ENCODE measurements at places on chromosomes 4 and X.

GRCh38 chr4:46979726-46980125 lies 13.7 kb downstream of the GABRA4 start:
- DNase-seq = no peak

DNA sequence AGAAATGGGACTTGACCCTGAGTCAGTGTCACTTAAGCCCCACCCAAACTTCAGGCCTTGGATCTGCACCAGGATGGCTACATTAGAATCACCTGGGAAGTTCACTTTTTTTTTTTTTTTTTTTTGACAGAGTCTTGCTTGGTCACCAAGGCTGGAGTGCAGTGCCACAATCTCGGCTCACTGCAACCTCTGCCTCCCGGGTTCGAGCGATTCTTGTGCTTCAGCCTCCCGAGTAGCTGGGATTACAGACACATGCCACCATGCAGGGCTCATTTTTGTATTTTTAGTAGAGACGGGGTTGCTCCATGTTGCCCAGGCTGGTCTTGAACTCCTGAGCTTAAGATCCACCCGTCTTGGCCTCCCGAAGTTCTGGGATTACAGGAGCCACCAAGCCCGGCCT lies 3.0 kb downstream of the NCBP2L start:
- DNase-seq = no peak

DNA sequence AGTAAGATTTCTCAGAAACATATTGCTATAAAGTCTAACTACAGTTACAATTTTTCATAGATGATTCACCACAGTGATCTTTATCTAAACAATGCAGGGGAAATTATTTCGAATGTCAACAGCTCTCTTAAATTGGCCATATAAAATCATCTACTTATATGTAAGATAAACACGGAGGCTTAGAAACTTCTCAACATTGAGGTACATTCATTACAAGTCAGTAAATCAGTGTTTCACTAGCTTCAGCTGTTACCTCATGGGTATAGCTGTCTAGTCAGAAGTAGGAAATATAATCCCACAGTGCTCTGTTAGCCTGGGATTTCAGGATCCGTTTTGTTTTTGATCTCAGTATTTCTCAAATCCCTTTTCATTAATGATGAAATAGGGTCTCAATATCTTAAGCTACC lies 43.2 kb downstream of the PCDH7 start:
- DNase-seq = no peak

DNA sequence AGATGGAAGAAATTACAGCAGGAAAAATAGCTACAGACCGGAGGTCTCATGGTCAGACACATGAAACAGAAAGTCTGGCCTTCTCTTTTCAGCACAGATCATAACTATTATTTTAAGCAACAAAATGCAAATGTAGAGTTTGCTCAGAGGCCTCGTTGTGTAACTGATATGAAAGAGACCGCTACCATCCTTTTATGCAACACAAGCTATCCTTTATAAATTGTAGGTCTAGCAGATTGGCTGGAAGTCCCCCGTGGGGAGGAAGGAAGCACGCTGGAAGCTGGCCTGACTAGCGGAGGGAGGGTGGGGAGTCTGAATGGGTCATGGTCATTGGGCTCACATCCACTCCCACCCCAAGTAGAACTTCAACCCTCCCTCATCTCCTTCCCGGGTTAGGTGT lies 27.7 kb downstream of the DMP1 start:
- DNase-seq = no peak

- no peak for DNase-seq
Measured at GRCh38 chr4:114040319-114041116, 61.1 kb upstream of the ARSJ start.

DNA sequence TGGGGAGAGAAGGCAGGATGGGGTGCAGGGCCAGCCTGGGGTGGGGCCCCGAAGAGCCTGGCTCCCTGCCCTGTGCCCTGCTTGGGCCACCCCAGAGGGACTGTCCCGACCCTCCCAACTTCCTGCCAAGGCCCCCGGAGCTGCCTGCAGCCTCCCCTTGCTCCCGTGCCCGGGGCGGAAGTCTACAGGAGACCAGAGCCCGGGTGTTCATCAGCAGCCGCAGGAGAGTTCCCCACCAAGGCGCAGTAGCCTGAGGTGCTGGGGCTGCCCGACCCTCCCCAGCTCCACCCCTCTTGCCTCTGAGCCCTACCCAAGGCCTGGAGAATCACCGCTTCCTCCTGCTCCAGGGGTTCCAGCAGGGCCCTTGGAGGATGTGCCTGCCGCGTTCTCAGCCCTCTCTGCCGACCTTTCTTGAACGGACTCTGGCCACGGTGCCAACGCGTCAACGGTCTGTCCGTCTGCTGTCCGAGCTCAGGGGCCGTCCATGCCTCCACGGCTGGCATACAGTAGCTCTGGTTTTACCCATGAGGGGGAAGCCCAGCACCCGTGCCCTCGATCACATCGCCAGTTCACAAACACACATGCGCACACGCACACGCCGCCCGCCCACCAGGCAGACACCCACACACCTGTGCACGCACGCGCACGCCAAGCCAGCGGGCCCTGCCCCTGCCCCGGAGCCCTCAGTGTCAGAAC lies 36.0 kb upstream of the SPON2 start:
- no peak for DNase-seq
